ENCODE measurements at places on chromosomes 7 and 10.
A peak's percentile ranks its signal among the peaks of the same experiment; 100 is the strongest.

GRCh38 chr7:137943132-137943551 lies 58.7 kb downstream of the CREB3L2 start:
- peak; percentile 38 for DNase-seq

- DNase-seq, result no peak
Measured at GRCh38 chr7:18530224-18531179, 35.0 kb downstream of the HDAC9 start.

- DNase-seq, result peak; percentile 45
Measured at GRCh38 chr10:118209215-118209614, 132.9 kb downstream of the FAM204A start.

GRCh38 chr7:116539879-116540278 lies 15.0 kb downstream of the CAV1 start:
- no peak for DNase-seq

DNA sequence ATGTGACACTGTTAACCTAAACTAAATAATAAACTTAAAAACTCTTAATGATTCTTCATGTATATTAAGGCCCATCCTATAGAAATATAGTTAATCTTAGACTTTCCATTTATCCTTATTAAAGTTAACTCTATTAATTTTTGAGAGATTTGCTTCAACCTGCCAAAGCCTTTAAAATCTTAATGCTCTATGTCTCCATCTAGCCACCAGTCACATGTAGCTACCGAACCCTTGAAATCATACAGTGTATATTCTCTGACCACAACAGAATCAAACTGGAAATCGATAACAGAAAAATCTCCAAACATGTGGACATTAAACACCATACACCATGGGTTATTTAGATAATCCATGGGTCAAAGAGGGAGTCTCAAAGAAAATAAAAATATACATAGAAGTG lies 51.9 kb downstream of the ASZ1 start:
- no peak for DNase-seq

GRCh38 chr7:143261901-143262300 lies 1.3 kb upstream of the GSTK1 start:
- DNase-seq, result no peak

DNA sequence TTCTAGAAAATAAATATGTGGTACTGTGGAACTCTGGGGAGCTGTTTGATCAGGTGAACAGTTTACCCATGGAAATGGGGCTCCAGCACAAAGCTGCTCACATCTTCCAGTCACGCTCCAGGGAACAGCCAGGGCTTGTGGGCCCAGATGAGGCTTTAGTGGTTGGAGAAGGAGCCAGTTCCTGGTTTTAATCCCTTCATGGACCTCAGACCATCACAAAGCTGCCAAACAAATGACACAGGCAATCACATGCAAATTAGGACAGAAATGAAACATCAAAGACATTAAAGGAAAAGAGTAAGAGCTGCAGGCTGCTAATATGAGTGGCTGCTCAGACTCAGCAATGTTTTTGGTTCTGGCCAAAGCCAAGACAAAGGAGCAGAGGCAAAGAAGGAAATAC lies 2.2 kb upstream of the ATP6V0E2 start:
- DNase-seq, result no peak

DNA sequence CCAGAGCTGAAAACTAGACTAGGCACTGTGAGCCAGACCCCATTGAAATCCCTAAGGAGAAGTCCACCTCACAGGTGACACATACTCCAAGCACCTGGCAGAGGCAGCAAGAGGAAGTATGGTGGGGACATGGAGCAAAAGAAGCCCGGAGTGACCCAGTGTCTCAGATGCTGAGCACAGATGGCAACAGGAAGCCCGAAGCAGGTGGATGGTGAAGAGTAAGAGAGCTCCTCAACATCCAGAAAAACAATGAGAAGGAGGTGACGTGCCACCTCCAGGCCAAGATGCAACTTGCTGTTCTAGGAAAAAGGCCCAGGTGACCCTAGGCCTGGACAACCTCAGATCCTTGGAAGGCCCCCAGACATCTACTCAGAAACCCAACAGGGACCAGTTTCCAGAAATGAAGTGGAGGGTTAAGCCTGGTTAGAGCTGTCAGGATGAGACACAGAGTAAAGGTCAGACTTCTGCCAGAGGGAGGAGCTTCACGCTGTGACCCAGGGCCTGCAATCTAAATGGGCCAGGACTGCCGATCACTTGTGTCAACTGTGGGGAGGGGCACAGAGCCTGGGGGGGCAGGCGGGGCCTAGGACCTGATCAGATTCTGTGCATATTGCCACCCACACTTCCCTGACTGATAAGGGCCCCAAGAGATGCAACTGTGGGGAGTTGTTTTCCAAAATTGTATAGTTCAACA lies 2.4 kb upstream of the COBL start:
- DNase-seq, result peak; percentile 52

- DNase-seq, result no peak
Measured at GRCh38 chr7:14339861-14340260, 350.4 kb upstream of the ETV1 start.

DNA sequence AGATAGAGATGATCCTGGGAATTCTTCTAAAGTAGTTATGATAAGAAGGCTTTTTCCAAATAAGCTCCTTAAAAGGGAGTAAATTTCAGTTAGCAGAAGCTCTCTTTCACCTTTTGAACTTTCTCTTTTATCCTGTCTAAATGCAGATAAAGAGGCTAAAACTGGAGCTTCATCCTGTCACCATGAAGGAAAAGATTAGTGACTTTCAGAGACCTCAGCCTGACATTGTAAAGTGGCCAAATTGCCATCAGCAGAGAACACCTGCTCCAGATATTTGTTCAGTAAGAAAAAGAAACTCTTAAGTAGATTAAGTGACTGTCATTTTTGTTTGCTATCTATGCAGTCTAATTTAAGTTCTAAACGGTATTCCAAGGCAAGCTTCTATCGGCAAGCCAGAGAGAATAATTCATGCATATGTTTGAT lies 18.3 kb downstream of the VWDE start:
- DNase-seq, result no peak

DNA sequence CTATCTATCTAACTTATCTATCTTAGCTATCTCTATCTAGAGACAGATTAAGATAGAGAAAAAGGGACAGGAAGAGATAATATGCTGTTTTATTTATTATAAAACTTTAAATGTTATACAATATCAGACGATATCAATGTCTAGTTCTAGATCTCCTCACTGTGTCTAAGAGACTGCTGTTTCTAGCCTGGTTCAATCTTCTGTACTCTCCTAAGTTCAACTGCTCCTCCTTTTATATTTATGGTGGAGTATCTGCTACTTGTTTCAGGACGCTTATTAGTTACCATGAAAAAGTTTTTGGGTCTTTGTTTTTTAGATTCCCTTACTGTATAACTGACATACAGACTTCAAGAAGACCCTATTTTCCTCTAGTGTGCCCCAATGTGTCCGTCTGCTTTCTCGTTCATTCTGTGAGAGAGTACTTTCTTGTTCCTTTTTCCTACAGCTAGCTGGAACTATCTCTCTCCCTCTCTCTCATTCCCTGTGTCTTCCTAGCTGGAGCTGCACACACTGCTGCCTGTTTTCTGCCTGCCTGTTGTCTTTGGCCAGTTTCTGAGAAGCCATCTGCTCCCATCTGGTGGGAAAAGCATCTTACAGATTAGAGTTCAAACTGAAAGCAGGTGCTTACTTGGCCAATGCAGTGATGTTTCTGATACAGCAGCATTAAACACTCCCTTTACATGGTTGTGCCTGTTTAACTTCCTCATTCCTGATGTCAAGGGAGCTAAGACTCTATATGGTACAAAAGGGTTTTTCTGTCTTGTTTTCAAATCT lies 49.4 kb upstream of the ARL4A start:
- no peak for DNase-seq

GRCh38 chr7:55140221-55140940 lies 121.6 kb downstream of the EGFR start:
- no peak for DNase-seq

GRCh38 chr7:83921941-83922607 lies 272.5 kb downstream of the SEMA3A start:
- no peak for DNase-seq

- DNase-seq, result no peak
Measured at GRCh38 chr7:55246171-55246570, 119.0 kb upstream of the LANCL2 start.

DNA sequence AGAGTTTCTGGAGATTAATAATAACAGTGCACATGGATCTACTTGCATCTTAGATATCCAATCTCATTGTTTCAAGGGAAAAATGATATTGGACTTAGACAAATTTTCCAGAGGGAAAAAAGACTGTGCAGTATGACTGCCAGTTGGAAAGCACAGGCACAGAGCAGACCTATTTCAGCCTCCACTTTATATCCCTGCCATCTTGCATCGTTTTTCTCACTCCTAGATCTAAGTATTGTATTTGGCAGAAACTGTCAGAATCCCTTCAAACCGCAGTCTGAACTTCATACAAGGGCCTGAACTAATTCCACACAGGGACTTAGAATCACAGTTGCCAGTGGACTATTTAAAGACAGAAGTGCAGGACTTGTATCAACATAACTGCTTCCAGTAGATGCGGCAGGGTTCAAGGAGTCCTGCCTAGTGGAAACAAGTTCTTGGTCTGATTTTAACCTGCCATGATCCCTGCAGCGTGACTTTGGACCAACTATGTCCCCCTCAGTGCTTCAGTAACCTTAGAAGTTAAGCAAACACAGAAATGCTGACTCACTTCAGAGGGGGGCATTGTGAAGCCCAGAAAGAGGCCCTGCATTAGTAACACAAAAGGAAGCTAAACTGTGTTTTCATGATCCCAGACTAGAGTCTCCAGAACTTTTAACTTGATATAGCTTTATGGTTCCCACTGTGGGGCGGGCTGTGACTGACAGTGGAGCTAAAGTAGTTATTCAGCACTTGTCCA lies 95.7 kb upstream of the PALS2 start:
- DNase-seq, result peak; percentile 89

GRCh38 chr10:128018236-128018635 lies 108.0 kb downstream of the MKI67 start:
- no peak for DNase-seq

GRCh38 chr7:107505997-107506673 lies 36.3 kb downstream of the GPR22 start:
- peak; percentile 56 for DNase-seq

- DNase-seq, result no peak
Measured at GRCh38 chr10:75801121-75801520, 369.7 kb downstream of the LRMDA start.

DNA sequence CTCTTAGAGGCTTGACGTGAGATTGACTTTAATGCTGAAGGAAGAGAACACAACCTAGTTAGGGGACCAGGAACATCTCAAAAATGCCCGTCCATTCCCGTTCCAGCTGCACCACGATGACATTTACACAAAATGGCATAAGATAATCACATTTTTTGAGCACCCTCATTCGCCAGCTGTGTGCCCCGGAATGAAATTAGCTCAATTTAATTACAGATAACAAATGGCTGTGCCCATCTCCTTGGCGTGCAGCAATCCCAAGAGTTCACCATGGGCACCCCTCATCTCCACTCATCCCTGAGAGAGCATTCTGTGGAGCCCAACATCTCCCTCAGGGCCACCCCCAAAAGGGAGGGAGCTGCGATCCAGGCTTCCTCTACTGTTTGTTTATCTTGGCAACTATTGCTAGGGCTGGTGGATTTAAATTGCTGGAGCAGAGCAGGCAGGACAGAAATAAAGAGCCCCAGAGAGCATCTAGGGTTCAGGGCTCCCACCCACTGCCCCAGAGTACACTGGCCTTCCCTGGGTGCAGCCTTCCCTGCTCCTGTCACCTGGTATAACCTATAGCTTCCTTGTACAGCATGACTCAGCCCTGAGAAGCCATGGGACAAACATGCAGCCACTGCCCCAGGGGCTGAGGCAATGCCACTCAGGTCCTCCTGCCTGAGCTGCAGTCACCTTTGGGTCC lies 263.5 kb downstream of the ZEB1 start:
- DNase-seq, result no peak

DNA sequence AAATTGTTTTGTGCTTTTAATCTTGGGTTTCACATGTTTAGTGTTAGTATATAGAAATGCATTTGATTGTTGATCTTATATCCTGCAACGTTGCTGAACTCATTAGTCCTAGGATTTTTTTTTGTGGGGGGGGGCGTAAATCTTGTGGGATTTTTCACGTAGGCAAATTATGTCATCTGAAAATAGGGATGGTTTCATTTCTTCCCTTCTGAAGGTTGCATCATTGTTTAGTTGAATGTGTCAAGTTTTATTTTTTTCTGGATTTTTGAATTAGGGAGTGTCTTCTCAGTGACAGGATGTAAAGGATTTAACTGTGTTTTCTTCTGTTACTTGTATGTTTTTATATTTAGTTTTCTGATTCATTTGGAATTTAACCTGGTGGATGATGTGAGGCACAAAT lies 26.7 kb downstream of the MKLN1 start:
- DNase-seq, result no peak

- no peak for DNase-seq
Measured at GRCh38 chr7:2044311-2044882, 188.3 kb downstream of the MAD1L1 start.

DNA sequence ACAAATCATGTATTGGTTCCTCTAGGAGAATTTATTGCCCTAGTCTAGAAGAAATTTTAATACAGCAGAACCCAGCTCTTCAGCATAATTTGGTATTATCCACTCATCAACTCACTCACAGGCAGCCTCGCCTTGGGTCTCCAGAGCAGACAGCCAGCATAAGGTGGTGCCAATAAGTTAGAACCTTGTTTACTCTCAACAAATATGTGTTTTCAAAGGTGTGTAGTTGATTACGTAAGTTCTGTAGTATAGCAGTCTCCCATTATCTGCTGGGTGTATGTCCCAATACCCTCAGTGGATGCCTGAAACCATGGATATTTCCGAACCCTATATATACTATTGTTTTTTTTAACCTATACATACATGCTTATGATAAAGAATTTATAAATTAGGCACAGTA lies 522.5 kb upstream of the LRRN3 start:
- no peak for DNase-seq

GRCh38 chr7:22865602-22865960 lies 42.9 kb upstream of the TOMM7 start:
- DNase-seq, result no peak

DNA sequence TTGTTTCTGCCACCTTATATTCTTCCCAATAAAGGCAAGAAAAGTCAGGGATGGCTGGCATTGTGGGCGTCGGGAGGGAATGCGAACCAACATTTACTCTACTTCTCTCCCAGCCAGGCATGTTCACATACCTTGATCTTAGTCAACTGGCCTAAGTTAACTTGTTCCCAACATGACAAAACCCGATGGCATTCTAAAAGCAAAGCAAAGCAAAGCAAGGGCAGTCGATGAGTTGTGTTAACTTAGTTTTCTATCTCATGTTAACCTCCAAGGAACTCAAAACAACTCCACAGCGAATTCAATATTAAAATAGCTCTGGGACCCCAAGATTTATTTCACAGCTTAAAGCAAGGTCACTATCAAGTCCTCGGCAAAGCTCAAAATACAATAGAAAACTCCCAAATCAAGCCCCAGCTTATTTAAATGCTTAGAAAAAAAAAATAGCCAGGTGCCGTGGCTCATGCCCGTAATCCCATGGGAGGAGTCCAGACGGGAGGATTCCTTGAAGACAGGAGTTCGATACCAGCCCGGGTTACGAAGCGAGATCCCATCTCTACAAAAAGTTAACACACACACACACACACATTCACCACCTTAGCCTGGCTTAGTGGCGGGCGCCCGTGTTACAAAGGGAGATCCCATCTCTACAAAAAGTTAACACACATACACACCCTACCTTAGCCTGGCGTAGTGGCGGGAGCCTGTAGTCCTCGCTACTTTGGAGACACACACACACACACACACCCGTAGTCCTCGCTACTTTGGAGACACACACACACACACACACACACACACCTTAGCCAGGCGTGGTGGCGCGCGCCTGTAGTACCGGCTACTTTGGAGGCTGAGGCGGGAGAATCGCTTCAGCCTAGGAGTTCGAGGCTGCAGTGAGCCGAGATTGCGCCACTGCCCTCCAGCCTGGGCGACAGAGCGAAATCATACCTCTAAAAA lies 901 bp upstream of the CCNY start:
- peak; percentile 56 for DNase-seq

- DNase-seq, result no peak
Measured at GRCh38 chr7:100680576-100681271, 7.2 kb downstream of the GNB2 start.

Measured in HepG2 (cell line).